Stimulated activated CD4-positive, alpha-beta T cell treated with anti-CD3 and anti-CD28 coated beads, Interleukin-1b, Interleukin-23, amount 100 ng/mL, for 1 hour (primary cell): ENCODE measurements at places on chromosomes 11 and 22.

GRCh38 chr11:44964526-44965209, 14.0 kb upstream of the TP53I11 start:
- no peak for DNase-seq

GRCh38 chr11:46392421-46393230, 1.1 kb upstream of the CHRM4 start:
- no peak for DNase-seq

- no peak for DNase-seq
Measured at GRCh38 chr11:41399323-41399722, 60.1 kb downstream of the LRRC4C start.

DNA sequence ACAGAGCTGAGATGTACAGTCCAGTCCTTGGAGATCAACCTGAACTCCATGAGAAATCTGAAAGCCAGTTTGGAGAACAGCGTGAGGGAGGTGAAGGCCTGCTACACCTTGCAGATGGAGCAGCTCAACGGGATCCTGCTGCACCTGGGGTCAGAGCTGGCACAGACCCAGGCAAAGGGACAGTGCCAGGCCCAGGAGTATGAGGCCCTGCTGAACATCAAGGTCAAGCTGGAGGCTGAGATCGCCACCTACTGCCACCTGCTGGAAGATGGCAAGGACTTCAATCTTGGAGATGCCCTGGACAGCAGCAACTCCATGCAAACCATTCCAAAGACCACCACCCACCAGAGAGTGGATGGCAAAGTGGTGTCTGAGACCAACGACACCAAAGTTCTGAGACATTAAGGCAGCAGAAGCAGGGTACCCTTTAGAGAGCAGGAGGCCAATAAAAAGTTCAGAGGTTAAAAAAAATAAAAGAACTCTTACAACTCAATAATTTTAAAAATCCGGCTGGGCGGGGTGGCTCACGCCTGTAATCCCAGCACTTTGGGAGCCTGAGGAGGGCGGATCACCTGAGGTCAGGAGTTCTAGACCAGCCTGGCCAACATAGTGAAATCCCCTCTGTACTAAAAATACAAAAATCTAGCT, 69.9 kb upstream of the RTL6 start:
- DNase-seq: peak; percentile 7

GRCh38 chr22:45425101-45425500, 11.6 kb downstream of the RIBC2 start:
- no peak for DNase-seq

DNA sequence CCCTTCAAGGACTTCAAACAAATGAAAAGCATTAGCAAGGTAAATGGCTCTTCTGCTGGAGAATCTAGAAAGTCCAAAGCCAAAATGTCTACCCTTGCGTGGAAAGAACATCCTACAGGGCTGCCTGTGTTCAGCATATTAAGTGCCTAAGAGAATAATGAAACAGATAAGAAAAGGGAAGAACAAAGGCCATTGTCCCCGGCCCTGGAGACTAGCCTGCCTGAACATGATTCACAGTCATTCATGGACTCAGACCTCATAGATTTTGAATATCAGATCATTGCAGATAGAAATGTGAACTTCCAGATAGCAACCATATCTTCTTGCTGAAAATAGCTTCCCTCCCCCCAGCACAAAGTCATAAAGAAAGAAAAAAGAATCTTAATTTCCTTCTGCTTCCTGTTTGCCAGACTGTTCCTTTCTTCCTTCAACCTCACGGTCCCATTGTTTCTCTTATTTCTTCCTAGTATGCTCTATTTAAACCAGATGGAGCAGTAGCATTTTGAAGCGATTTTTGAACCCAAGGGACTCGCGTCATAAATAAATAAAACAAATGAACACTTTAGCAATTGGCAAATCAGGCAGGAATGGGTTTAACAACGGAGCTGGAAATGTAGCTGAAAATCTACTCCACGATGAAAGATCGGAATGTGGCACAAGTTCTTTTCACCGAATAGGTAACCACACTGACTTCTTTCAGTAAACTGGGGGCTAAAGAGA, 408.2 kb upstream of the CCDC90B start:
- no peak for DNase-seq

- DNase-seq: no peak
Measured at GRCh38 chr11:45655012-45655283, 10.5 kb downstream of the CHST1 start.
